ENCODE measurements at places on chromosomes 5 and 9.

DNA sequence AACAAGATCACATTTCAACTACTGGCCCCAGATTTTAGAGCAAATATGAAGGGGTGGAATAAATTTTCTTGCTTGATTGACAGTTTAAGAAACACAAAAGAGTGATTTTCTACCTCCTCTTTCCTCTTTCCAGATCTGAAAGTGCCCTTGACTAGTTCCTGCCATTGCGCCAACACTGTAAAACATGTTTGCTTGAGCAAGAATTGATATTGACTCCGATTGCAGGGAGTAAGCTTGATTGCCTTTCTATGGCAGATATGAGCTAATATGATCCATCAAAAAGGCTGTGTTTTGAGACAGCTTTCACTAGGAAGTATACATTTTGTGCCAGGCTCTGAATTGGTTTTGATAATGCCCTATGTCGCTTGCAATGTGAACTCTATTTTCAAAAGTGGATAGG, 508.8 kb downstream of the SEMA5A start:
- DNase-seq = no peak

- DNase-seq = no peak
Observed at GRCh38 chr9:121169094-121169601, 32.5 kb downstream of the RAB14 start.

- no peak for DNase-seq
Observed at GRCh38 chr5:60830581-60831127, 13.4 kb downstream of the ELOVL7 start.

- DNase-seq = no peak
Observed at GRCh38 chr5:68288707-68289134, 73.2 kb downstream of the PIK3R1 start.

- no peak for DNase-seq
Observed at GRCh38 chr5:42366051-42366450, 57.2 kb upstream of the GHR start.

- no peak for DNase-seq
Observed at GRCh38 chr5:142317173-142317572, 7.6 kb downstream of the SPRY4 start.

DNA sequence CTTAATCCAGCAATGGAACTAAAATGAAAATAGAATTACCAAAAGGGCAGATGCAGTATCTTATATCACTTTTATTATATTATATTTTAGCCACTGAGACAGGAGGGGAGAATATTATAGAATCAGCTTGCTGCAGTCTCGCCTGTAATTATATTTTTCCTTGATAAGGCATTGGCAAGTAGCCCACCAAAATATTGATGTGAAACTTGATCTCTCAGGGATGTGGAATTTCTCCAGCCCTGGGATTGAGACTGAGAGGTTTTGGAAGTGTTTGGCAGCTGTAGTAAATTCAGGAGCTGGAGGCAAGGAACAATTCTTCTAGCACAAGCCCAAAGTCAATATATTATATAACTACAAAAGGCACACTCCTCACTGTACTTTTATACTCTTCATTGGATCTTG, 142.1 kb upstream of the ADAMTSL1 start:
- no peak for DNase-seq

DNA sequence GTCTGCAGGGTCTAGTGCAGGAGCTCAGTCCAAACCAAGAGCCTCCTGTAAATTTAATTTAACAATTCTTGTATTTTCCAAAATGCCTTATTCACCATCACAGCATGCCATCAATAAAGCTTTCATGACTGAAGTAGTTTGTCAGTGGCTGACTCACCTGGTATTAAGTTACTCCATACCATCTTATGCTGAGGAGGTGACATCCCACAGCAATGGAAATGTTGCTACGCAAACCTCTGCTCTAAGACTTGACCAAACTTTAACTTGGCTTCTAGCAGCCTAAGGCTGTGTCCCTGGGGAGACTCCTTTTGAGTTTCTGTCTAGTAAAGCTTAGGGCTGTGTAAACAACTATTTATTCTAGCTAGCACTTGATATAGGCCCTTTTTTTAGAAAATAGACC, 1231.3 kb upstream of the CDH18 start:
- no peak for DNase-seq

DNA sequence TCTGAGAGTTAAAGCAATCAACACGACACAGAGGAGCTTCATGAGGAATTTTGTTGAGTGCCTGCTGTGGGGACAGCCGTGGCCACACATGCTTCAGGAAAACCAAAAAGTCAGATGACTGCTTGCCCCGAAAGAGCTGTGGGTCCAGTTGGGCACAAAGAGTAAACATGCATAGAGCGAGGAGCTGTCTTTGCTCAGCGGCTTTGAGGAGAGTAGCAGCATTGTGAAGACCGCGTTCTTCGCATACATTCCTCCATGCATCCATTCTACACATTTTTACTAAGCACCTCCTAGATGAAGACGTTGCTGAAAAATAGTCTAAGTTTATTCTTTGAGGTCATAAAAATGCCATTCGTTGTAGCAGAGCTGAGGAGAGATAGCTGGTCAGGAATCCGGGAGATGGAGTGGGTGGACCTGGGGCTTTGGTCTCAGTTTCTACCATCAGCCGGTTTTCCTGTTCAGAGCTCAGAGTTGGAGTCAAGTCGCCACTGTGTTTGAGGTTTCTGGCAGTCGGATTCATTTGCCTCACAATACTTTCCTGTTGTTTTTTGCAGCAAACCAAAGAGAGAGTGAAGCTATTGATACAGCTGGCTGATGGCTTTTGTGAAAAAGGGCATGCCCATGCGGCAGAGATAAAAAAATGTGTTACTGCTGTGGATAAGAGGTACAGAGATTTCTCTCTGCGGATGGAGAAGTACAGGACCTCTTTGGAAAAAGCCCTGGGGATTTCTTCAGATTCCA, 194.5 kb upstream of the OTULINL start:
- DNase-seq = no peak

GRCh38 chr5:458547-459353, 15.8 kb downstream of the EXOC3 start:
- DNase-seq = no peak

- DNase-seq = peak; percentile 57
Observed at GRCh38 chr5:14445576-14446290, 135.9 kb upstream of the OTULINL start.

- no peak for DNase-seq
Observed at GRCh38 chr9:6969805-6970204, 212.0 kb downstream of the KDM4C start.

- DNase-seq = no peak
Observed at GRCh38 chr9:136771907-136772415, 7.6 kb upstream of the LCN15 start.

GRCh38 chr5:157279605-157280239, 13.8 kb downstream of the CYFIP2 start:
- no peak for DNase-seq

- DNase-seq = no peak
Observed at GRCh38 chr5:67283275-67283987, 86.8 kb upstream of the CD180 start.

DNA sequence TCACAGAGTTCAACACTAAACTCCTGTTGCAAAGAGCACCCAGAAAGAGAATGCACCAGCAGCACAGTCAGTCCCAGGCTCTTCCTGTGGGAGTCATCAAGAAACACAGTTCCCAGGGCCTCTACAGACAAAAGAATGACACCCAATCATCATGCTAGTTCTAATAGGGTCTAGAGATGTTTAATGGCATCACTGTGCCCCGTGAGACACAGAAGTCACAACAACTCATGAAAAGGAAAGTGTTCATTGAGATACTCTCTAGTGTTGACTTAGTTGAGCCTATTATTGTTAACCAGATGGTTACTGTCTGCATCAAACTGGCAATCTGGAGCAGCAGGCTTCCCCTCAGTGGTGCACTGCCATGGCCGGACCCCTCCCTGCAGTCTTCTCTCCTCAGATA, 1.6 kb downstream of the KLHL3 start:
- DNase-seq = no peak

DNA sequence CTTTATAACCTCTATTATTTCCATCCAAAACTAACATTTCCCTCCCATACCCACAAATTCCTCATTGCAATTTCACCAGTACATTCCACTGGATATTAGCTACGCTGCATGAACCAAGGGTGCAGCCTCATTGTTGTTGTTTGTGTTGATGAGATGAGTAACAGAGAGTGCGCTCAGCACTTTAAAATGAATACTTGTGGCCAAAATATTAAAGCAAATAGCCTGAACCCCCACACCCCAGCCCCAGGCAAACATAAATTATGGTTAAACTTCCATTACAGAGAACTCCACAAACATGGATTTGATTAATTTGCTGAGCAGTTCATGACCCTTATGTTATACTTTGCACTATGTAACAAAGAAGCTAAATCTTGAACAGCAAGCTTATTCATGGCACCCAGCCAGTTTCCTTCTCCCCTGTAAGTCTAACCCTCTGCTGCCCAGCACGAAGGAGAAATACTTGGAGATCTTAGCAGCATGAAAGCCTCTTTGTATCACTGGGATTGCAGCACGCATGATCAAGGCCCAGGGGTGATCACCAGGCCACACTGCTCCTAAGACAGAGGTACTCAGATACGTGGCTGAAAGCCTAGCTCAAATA, 205.0 kb downstream of the DOCK8 start:
- DNase-seq = no peak

DNA sequence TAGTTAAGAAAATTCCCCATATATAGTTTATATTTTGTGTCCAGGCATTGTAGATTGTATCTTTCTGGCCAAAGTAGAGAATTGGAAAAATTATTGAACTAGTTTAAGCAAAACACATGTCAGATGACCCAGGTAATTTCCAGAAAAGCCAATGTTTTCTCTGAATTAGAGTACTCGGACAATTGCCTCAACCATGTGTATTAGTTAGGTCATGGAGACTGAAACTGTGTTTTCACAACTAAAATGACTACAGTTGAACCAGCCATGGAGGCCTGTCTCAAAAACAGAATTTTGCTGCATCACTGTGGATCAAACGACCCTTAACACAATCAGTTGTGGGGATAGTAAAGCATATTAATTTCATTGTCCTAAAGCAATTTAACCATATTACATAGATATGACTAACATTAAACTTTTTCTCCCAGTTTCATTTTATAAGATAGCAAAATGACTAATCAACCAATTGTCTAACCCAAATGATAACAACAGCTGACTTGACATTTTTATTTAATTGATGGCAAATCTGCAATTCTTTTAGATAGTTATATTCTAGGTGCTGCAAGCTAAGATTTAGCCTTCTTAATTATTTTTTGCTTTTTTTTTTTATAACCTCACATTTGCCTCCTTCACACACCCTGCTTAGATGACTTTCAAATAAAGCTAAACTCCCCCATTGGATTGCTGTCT, 39.2 kb upstream of the SPDL1 start:
- DNase-seq = no peak

DNA sequence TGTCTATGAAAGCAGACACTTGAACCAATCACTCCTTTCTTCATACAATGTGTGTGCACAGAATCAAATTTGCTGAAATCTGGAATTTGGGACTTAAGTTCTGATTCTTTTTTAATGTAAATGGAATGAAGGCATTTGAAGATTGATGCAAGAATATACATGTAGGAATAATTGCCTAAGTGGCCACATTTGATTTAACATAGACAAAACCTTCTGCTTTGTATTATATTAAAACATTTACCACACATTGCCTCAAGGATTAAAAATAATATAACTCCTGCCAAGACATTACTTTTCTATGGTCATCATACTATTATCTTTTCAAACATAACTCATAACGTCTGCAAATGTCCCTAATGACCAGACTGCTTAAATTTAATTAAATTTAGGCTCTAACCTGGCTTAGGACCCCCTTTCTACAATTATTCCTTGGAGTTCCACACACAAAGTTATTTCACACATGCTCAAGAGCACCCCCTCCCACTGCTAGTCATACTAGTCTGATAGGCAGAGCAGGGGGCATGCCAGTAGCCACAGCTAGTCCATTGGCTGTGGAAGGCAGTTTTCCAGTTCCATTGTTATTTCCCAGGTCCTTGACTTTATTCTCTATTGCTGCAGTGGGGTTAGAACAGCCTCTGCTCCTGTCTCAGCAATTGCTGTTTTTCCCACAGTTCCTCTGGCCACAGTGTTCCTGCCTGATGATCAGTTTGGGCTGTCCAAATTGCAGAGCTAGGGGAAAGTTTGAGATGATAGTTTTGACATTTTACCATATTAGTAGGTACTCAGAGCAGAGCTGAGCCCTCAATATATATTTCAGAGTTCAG, 360.6 kb upstream of the GRAMD2B start:
- DNase-seq = no peak

GRCh38 chr9:6007770-6008168, 7.7 kb downstream of the RANBP6 start:
- DNase-seq = peak; percentile 80

DNA sequence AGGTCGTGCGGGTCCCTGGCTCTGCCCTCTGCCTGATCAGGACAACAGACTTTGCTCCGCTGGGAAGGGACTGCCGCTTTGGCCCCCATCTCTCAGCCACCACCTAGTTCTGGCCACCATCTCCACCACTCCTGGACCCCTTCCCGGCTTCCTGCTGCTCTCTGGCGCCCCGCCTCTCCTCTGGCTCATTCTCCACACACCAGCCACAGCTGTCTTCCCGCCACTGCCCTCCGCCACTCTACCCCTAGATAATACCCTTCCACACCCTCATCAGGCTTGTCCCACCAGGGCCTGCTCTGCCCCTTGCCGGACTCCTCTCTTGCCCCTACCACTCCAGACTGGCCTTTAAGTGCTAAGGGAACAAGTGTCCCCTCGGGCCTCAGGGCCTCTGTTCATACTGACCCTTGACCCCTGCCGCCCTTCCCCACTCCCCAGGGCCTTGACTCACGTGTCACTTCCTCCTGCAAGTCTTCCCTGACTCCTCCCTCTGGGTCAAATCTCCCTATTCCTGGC, 3.0 kb upstream of the CDX1 start:
- DNase-seq = no peak

DNA sequence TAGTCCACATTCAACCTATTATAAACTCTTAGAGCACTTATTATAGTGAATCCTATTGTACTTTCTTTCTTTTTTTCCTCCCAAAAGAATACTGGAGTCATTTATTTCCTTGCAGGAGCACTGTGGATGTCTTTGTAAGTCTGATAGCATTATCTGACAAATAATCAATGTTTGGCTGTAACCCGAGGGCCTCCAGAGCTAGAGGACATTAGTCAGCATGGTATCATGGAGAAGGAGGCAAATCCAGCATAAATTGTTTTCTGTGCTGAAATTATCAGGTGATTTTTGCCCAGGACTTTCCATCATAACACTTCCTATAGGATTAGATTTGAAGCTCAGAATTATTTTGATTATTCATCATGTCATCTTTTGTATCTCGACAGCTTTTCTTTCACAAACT, 551.0 kb downstream of the ZNF608 start:
- no peak for DNase-seq

DNA sequence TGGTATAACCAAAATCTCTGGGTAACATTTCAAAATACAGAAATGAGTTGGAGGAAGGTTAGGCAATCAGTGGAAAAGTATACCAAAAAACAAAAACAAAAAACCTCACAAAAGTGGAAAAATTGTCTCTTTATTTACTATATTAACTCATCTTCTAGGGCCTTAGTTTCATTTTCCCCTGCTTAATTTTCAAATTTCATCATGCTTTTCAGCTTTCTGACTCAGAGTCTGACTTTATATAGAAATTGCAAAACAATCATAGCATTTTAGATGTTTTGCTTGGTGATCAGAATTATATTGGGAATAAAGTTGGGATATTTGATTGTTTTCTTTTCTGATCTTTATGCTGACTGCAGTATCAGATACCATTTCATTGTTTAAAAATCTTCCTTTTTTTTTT, 257.0 kb upstream of the PRR16 start:
- DNase-seq = no peak

- no peak for DNase-seq
Observed at GRCh38 chr9:81969971-81970370, 18.6 kb upstream of the SPATA31D1 start.

- no peak for DNase-seq
Observed at GRCh38 chr9:80951675-80952074, 737.7 kb downstream of the TLE1 start.
